ENCODE measurements at places on chromosomes 3 and 15.

- no peak for DNase-seq
These were observed 211.5 kb upstream of the P2RY1 start for GRCh38 chr3:152623286-152623911.

DNA sequence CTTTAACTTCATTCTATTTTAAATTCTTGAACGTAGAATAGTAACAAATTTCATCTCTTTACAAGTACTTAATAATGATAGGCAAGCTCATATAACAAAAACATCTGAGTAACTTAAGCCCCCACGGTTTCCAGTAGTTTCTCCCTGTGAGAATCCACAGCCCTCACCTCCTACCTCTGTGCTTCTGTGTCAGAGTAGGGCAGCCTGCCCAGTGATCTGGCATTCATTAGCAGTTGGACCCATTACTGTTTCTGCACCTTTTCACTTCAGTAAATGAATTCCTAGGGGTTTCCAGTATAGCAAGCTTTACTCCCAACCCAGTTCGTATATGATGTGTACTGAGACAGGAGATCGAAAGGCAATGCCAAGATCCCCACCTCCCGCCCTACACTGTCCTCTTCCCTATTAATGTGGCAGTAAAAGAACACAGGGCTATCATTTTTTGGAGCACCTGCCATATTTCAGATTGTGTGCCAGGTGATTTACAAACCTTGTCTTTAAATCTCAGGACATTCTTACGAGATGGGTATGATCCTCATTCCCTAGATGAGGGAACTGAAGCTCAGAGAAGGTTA is 40.8 kb downstream of the EIF2AK4 start:
- DNase-seq, result no peak

DNA sequence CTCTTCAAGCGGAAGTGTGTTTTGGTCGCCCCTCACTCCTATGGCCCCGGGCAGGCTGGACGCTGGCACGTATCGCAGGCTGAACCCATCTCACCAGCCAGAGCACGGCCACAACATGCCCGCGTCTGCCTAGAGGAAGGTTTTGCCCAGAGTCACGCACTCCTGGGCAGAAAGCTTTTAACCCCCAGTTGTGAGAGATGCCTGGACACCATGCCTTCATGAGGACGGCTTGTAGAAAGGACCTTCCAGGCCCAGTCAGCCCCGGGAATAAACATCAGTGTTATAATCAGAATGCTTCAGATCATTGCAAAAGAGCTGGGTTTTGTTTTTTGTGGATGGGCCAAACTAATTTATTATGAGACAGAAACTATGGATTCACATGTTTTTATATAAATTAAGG is 16.5 kb downstream of the CYFIP1 start:
- no peak for DNase-seq

DNA sequence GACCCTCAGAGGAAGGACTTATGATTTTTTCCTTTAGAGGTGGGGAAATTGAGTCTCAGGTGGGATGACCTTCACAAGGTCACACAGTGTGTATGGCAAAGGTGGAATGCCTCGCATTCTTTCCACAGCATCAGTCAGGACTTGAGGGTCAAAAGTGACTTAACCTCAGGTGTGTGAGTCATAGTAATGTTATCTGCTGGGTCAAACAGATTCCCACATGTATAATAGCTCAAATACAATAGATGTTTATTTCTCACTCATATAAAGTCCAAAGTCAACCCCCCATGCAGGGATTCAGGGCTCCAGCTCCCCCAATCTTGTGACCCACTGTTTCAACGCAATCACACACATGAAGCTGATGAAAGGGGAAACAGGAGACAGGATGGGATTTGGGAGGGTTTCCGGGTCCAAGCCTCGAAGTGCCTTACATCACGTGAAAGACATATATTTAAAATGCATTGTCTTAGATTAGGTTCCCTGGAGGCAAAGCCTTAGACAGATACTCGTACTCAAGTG is 34.0 kb upstream of the CCDC174 start:
- DNase-seq, result no peak

- DNase-seq, result no peak
These were observed 188.4 kb downstream of the RAP2B start for GRCh38 chr3:153350420-153350819.

DNA sequence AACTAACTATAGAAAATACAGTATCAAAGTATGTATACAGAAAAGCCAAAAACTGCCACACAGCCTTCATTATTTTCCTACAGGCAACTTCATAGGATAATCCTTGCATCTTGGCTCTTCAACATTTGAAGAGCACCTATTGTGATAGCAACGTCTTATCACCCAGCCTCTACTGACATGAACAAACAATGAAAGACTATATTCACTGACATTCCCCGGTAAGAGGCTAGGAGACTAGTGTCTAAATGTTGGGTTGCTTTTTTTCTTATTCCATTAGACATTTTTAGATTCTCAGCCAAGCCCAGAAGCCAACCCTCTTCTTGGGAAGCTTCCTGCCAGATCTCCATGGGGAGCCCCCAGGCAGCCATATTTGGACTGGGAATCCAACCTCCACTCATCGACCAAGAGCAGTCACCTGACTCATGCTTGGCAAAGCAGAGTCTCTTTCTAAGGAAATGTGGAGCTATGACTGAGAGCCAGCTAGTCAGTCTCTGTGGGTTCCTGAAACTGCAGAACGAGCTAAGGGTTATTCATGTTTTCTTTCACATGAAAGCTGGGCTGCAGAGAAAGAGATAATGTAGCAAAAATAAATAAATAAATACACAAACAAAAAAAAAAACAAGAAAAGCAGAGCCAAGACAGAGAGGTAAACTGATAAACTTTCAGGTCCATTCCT is 227.5 kb downstream of the MAGI1 start:
- DNase-seq, result no peak

DNA sequence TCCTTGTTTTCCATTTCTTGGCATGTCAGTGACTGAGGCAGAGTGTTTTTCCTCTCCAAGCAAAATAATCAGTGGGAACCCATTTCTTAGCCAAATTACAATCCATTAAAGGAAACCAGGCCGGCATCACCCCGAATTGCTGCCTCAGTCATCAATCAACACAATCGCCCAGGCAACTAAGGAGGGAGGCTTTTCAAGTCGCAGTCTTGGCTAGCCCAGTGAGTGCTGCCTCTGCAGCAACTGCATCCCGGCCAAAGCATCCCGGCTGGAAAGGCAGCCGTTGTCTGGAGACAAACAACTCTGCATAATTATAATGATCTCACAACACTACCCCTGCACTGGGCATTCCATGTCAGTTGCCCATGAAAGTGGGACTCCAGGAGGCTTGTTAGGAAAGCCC is 213.5 kb upstream of the PRICKLE2 start:
- no peak for DNase-seq

DNA sequence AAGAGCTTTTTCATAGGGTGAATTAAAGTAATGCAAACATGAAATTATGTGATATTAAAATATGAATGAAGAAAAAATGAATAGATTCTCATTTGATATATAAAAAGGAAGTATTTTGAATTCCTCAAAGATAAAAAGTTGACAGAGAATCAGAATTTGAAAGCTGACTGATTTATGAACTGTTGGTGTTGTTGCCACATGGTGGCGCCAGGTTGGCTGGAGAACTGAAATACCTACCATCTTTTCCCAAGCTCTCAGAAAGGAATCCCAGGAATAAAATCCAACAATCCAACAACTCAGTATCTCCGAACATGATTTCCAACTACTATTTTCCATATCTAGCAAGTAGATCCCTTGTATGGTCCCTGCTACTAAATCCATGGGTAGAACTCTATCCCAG is 3.1 kb downstream of the MYRIP start:
- DNase-seq, result peak; percentile 18

DNA sequence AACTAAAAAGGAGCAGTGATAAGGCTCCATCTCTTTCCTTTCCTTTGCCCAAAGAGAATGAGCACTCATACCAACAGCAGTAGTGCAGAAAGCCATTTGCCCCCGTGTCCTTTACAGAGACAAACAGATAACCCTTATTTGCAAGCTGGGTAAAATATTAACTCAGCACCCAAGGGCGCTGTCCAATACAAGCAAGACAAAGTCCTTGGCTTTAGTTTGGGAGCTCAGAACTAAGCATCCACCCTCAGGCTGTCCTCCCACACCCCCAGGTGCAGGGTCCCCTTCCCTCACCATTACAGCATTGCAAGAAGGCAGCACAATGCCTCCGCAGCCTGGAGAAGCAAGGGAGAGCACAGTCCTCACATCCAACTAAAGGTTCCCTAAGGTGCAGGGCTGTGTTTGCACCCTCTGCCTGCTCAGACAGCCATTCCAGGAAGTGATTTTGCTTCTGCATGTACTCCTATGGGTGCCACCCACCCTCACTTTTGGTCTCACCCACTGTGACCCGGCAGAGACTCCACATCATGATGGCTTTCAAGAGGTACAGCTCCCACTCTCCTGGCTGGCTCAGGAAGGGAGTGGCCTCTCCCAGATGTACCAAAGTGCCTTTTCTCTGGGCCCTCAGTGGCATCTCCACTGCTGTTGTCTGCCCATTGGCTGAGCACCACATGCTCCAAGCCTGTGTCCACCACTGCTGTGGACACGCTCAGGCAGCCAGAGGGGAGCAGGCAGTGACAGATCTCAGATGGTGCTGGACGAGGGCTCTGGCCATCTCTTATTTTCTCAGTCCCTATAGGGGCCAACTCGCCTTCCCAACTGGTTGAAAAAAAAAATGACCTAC is 34.1 kb upstream of the HES1 start:
- no peak for DNase-seq
